ENCODE measurements at places on chromosomes 7 and 10. TPM values are rescaled to one million over a fixed set of nuclear protein-coding genes. Genes with fewer than 3 reads are reported as not detected.
A peak's percentile ranks its signal among the peaks of the same experiment; 100 is the strongest.

DNA sequence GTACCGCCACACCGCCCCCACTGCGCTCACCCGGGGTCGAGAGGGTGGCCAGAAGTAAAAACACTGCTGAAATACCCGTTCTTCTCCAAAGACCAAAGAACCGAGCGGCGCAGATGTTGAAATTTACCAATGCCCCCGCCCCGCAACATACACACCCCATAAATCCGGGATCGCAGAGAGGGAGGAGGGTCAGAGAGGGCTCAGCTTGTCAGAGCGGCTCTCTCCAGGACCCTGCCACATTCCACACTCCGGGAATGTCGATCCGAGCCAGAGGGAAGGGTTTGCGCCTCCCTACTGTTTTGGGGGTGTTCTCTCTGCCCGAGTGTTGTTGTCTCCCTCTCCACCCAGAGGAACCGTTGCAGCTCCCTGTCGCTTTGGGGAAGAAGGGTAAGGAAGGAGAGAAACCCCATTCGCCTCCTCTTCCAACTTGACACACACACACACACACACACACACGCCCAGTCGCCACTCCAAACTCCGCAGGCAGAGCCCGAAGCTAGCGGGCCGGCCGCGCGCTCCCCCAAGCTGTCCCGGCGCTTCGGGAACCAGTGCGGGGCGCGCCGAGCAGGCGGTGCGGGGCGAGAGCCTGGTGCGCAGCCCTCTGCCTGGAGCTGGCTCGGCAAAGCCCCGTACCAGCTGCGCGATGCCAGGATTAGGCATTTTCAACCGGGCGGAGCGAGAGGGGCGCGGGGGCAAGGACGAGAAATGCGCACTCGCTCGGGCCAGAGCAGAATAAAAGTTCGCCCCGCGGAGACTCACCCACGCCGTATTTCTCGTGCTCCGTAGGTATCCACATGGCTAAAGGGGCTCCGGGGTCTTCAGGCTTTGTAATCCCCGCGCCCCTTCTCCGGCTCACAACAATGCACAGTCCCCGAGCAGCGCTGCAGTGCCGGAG, 609 bp downstream of the DOCK4 start:
- no peaks in the 10 kb centered on the region for H3K36me3 ChIP-seq
- H3K4me3 ChIP-seq = peak overlapping the region; percentile 97
- peaks cover 18% of the 10 kb centered on the region for H3K4me1 ChIP-seq
- DNase-seq = peak; percentile 75

DNA sequence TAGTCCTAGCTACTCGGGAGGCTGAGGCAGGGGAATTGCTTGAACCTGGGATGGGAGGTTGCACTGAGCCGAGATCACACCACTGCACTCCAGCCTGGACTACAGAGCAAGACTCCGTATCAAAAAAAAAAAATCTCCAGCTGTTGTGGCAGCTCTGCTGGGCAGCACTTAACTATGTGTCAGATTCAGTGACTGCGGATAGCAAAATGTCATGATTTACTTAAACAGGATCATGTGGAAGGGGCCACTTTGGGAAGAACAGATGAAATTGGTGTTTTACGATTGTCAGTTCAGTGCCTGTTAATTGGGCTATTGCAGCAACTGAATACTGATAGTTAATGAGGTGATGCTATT, 15.3 kb downstream of the OGDH start:
- DNase-seq = no peak
- H3K27me3 ChIP-seq = no peaks in the 10 kb centered on the region
- H3K36me3 ChIP-seq = peaks cover 10% of the 10 kb centered on the region
- H3K4me3 ChIP-seq = peak overlapping the region; percentile 75

DNA sequence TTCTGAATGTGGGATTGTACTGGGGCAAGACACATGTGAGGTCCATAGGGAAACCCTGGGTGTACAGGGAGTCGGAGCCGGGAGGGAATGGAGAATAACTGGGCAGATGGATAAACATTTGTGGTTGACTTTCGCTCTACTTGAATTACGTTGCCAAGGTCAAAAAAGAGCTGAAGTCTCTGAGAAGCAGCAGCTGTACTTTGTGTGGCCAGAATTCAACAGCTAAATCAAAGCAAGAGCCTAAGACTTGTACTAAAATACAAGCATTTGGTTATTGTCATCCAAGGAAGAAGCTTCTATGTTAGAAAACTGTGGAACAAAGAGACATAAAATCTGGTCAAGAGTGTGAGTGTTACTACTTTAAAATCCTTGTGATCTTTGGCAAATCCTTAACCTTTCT, 457.2 kb downstream of the ARL4A start:
- H3K36me3 ChIP-seq = no peaks in the 10 kb centered on the region
- DNase-seq = no peak
- H3K4me3 ChIP-seq = no peak overlapping the region
- H3K27ac ChIP-seq = no peak overlapping the region
- H3K27me3 ChIP-seq = no peaks in the 10 kb centered on the region

The FAM25G gene
- total RNA-seq = not detected

The SERPINE1 gene
- 1.5 TPM for total RNA-seq

The ZNF32 gene
- total RNA-seq = 41.8 TPM

The SRRM3 gene
- 8.4 TPM for total RNA-seq
